SK-N-DZ (cell line): ENCODE measurements at places on chromosomes 12 and 14.

- peak; percentile 69 for DNase-seq
These were observed 33.7 kb downstream of the PAH start for GRCh38 chr12:102883204-102883799.

GRCh38 chr12:124347335-124347734, 52.4 kb downstream of the RFLNA start:
- DNase-seq: no peak

DNA sequence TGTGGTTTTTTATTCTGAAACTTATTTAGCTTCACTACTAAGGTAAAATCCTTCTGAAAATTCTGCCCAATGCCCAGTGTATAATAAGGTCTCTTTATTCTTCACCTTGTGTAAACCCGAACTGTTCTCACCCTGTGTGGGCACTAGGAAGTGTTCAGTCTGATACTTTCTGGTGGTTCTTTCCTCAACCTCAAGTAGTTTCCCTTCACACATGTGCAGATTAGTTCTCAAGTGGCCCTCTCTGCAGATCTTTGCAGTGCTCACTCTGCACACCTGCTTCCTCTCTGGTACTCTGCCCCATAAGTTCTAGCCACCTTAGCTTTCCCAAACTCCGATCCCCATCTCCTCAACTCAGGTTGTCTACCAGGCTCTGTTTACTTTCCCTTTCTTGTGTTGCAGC, 61.6 kb downstream of the RAD51B start:
- no peak for DNase-seq

GRCh38 chr12:51086933-51087332, 3.5 kb upstream of the CSRNP2 start:
- no peak for DNase-seq

- no peak for DNase-seq
These were observed 7.2 kb downstream of the SH2B3 start for GRCh38 chr12:111412830-111413441.

GRCh38 chr14:83300476-83301064, 1766.9 kb upstream of the SEL1L start:
- peak; percentile 47 for DNase-seq
